Vagina (tissue), 2 donors: ENCODE measurements at places on chromosomes 12 and 14.

DNA sequence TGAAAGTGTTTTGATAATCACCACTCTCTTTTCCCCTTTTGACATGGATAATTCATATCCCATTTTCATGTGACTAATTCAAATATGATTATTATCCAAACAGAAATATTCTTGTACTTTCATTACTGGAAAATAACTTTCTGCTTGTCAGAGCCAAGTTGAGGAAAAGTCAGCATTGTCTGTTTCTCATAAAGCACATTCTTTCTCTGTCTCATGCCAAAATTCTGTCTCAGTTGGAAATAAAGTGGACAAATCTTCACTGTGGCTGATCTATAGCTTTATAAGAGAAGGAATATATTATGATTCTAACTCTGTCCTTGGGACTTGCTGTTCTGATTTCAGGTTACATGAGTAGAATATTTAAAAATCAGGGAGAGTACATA is 22.7 kb upstream of the PRICKLE1 start:
- H3K4me3 ChIP-seq = no peak overlapping the region
- no peak overlapping the region for H3K27ac ChIP-seq
- H3K36me3 ChIP-seq = no peaks in the 10 kb centered on the region
- no peaks in the 10 kb centered on the region for H3K27me3 ChIP-seq
- peaks cover 13% of the 10 kb centered on the region for H3K4me1 ChIP-seq
- DNase-seq = no peak

DNA sequence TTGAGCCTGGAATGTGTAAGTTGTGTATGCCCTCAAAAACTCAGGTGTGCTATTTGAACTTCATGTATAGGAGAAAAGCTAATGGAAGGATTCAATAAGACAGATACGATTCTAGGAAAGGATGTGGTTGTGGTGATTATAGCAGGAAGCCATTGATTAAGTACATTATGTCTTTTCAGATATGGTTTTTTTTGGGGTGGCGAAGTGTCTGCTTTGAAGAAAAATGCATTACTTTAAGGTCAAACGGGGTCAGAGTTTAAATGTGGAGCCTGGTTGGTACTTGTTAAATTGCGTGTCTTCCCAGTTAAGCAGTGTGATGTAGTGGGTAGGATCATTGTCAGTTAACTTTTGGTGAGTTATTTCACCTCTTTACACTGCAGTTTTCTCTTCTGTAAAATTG is 13.0 kb upstream of the NUP107 start:
- no peak for DNase-seq
- no peaks in the 10 kb centered on the region for H3K36me3 ChIP-seq
- peaks cover 8% of the 10 kb centered on the region for H3K4me1 ChIP-seq
- no peak overlapping the region for H3K4me3 ChIP-seq
- no peaks in the 10 kb centered on the region for H3K27me3 ChIP-seq
- H3K27ac ChIP-seq = no peak overlapping the region

DNA sequence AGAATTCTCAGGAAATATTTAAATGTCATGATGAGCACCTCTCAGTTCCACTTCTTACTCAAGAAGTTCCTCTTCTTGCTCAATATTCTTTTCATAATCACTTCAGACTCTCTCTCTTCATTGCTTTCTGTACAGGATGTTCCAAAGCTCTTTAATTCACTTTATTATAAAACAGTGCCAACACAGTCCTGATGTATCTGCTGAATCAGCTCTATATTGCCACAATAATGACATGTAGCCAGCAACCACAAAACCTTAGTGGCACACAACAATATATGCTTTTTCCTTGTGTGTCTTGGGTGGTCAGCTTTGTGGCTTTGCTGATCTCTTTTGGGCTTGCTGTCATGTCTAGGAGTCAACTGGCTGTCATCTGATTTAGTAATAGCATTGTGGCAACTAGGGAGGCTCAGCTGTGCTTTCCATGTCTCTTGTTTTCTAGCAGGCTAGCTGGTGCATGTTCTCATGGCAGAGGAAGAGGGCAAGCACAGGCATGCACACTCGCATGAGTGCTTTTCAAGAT is 52.8 kb upstream of the SLC2A13 start:
- peak overlapping the region; percentile 47 for H3K27ac ChIP-seq
- H3K4me3 ChIP-seq = no peak overlapping the region
- H3K27me3 ChIP-seq = no peaks in the 10 kb centered on the region
- no peak for DNase-seq

DNA sequence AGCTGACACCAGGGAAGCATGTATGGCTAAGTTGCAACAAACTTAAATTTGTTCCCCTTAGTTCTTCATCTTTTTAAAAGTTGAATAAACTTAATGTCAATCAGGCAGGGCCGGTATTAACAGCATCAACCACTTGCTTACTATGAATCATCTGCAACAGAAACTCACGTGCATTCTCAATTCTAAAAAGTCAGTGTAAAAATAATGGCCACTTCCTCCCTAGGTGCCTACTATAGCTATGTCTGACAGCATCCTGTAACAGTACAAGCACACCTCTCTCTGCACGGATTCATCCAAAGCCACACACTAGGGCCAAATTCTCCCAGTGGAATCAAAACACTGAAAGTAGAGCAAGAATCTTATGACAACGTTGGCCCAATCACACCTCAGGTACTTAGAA is 48.6 kb downstream of the PPP1R36 start:
- no peaks in the 10 kb centered on the region for H3K36me3 ChIP-seq
- no peaks in the 10 kb centered on the region for H3K4me1 ChIP-seq
- no peak overlapping the region for H3K27ac ChIP-seq
- no peak for DNase-seq

DNA sequence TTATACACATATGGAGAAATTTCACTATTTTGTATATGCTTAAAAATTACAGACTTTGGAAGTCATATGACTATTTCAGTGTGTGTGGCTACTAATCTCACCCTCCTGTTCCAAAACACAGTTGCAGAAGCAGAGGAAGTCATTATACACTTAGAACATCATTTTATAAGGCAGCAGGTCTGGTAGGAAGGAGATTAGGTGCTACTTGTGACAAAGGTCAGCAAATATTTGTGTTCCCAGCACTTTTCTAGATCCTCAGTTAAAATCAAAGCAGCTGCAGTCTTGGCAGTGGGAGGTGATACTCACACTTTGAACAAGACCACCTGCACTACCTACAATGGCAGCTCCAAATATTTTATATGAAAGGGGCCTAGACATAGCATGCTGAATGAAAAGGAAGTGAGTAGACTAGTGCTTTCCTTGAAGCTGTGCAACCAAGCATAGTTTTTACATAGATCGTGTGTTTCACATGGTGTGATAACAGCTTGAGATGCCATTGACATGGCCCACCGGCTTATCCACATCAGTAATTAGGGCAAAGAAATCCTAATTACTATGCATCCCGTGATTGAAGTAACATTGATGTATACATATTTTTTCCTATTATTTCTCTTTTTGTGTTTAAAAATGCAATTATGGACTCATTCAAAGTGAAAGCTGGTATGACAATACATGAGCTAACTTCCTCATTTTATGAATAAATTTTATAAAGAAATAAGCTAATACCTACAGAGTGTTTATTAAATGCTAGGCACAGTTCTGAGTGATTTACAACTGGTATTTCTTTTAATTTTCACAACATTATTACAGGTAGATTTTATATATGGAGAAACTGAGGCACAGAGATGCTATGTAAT is 5.3 kb downstream of the GYS2 start:
- no peaks in the 10 kb centered on the region for H3K27me3 ChIP-seq
- no peaks in the 10 kb centered on the region for H3K4me1 ChIP-seq
- no peak overlapping the region for H3K27ac ChIP-seq
- no peak for DNase-seq
- H3K4me3 ChIP-seq = no peak overlapping the region

DNA sequence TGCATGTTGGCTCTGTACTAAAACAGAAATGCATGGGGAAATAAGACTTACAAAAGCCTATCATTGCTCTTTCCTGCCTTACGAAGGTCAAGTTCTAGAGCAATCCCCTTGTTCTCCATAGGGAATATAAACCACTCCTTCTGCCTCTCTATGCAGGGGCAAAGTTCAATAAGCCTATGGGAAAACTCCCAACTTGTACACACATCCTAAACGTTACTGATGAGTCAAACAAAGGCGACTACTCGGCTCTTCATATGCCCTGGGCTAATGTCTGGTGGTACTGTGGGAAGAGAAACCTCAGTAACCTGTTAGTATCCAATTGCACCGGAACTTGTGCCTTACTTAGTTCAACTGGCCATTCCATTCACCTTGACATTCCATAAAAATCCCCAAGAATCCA is 32.7 kb downstream of the PRMT8 start:
- H3K36me3 ChIP-seq = no peaks in the 10 kb centered on the region
- H3K4me1 ChIP-seq = no peaks in the 10 kb centered on the region
- DNase-seq = no peak
- H3K4me3 ChIP-seq = no peak overlapping the region
